ENCODE measurements at places on chromosomes 6 and 20.

GRCh38 chr20:41185013-41185757 lies 47.8 kb downstream of the PLCG1 start:
- no peak for DNase-seq

GRCh38 chr6:33794910-33795623 lies 6.1 kb upstream of the LEMD2 start:
- no peak for DNase-seq

DNA sequence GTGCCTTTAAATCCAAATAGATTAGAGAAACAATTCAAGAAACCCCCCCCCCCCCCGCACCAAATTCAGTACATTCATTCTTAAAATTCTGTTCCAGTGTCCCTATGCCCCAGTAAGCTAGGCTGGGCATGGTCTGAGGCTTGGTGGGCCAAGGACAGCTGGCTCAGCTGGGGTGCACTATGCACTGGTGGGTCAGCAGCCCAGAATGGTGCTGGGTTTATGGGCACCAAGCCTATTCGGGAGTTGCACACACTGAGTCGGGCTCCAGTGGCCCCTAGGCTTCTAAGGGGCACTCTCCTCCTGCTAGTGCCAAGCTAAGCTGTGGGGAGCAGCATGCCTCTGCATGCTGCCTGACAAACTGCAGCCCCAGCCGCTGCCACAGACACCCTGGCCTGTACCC lies 20.1 kb upstream of the HLA-B start:
- no peak for DNase-seq

GRCh38 chr6:158232316-158233213 lies 64.4 kb downstream of the GTF2H5 start:
- peak; percentile 64 for DNase-seq

GRCh38 chr20:45223136-45223535 lies 2.0 kb downstream of the SEMG2 start:
- DNase-seq, result no peak

- DNase-seq, result peak; percentile 76
Measured at GRCh38 chr6:131758920-131759319, 48.1 kb upstream of the CTAGE9 start.

DNA sequence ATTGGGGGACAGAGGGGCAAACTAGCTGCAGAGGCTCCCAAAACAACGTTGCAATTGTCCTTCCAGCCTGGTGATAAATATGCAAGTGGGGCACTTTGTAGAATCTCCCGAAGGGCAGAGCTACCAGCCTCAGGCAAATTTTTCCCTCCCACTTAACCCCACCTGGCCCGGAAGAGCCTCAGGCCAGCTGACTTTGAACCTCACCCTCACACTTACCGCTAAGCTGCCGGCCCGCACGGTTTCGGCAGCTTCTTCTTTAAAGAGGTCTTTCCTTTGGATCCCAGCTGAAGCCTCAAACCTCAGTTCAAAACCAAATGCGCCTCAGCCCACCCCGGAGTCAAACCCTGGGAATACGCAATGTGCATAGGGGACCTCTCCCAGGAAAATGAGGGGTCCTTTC lies 2.5 kb downstream of the OVOL2 start:
- no peak for DNase-seq

DNA sequence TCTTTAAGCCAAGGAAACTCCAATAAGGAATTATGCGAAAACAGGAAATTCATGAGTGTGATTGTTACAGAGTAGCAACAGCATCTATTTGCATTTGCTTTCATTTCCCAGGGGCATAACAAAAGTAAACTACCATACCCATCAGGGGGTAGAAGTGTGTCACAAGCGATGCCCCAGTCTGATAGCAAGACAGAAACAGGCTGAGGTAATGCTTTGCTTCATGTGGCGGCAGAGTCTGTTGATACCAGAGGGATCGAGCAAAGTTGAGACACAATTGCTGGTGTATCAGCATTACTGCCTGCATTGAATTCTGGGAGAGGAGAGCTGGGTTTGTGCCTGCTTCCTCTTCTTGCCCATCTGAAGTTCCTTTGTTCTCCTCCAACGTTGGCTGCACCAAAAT lies 51.2 kb upstream of the LYRM2 start:
- no peak for DNase-seq

DNA sequence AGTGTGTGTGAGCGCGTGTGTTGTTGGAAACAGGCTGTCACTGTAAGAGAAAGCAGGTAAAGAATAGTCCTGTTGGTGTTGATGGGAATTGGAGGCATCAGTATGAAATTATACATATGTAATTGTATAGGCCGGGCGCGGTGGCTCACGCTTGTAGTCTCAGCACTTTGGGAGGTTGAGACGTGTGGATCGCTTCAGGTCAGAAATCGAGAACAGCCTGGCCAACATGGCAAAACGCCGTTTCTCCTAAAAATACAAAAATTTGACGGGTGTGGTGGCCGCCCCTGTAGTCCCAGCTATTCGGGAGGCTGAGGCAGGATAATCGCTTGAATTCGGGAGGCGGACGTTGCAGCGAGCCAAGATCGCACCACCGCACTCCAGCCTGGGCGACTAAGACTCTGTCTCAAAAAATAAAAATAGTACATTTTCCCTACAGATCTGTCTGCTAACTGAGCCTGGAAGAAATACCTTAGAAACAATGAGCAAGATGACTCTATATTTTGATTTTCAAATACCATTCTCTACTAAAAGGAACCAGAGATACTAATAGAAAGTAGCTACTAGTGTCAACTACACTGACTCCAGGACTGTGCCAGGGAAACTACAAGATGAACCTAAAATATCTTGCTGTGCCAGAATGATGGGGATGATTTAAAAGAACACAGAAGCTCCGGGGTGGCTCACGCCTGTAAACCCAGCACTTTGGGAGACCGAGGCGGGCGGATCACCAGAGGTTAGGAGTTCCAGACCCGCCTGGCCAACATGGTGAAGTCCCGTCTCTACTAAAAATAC lies 110.8 kb downstream of the TRIM27 start:
- no peak for DNase-seq

GRCh38 chr6:163496205-163496604 lies 81.7 kb downstream of the QKI start:
- no peak for DNase-seq

DNA sequence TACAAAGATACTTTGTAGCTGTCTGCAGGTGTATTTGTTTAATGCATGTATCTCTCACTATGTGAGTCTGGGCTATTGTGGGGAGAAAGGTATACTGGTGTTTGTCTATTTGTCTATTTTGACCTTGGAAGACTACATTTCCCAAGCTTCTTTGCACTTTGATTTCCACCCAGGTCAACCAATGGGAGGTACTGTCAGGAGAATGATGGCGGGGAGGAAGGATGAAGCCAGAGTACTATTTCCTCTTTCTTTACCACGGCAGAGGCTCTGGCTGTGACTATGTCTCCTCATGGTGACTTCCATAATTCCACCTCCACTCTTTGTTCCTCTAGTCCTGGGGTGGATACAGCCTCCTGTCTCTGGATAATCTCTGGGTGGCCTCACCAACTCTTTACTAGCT lies 23.1 kb downstream of the LBP start:
- no peak for DNase-seq

- peak; percentile 22 for DNase-seq
Measured at GRCh38 chr20:20953738-20954618, 152.2 kb downstream of the LINC00237 start.

GRCh38 chr20:56724241-56724757 lies 95.2 kb downstream of the TFAP2C start:
- DNase-seq, result no peak

DNA sequence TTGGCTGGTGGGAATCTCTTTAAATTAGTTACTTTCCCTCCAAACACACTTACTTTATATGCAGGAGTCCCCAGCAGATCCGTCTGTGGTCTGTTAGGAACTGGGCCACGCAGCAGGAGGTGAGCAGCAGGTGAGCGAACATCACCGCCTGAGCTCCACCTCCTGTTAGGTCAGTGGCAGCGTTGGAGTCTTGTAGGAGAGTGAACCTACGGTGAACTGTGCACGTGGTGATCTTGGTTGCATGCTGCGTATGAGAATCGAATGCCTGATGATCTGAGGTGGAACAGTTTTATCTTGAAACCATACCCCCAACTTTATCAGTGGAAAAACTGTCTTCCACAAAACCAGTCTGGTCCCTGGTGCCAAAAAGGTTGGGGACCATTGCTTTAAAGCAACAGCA lies 5.0 kb downstream of the SERPINB6 start:
- no peak for DNase-seq
